ENCODE measurements at places on chromosomes 3 and 15.

- DNase-seq, result no peak
Observed at GRCh38 chr3:116005404-116005803, 382.1 kb downstream of the GAP43 start.

DNA sequence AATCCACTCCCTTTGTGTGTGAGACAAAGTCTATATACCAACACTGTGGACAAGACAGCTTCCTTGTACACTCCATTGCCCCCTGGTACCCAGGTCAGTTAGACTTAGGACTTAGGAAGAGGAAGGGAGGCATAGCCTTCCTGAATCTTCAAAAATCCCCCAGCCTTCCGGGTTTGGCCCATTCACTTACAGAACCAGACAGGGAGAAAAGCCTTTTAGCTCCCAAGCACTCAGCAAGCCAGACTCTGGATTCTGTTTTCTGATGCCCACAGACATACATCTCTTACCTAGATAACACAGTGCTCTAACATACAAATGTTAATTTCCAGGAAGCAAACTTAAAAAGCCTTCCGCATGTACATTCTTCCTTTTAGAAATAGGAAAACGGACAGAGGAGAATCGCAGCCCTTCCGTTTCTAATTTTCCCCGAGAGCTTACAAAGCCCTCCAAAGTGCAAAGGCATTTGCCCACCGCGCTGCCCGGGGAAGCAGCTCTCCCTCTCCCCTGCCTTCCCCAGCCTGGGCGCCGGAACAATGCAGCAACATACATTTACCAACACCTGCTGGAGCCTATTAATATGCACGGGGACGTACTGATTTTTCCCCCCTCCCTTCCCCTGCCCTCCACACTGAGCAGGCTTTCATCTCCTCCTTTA, 442.0 kb downstream of the MAGI1 start:
- DNase-seq, result peak; percentile 32

DNA sequence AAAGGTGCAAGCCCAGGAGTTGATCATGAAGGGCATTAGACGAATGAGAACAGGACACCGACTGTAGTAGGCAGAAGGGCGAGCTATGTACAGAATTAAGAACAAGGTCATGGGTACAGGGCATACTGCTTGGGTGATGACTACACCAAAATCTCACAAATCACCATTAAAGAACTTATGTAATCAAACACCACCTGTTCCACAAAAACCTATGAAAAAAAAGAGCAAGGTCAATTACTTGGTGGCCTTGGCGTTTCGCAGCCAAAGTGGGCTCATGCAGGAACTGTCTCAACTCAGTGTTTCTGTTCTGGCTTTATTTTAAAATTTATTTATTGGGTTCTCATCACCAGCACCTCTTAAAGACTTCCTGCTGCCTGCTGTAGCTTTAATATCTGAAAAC, 2.1 kb downstream of the KAT2B start:
- no peak for DNase-seq

GRCh38 chr3:16908896-16909295, 24.1 kb downstream of the PLCL2 start:
- DNase-seq, result no peak

DNA sequence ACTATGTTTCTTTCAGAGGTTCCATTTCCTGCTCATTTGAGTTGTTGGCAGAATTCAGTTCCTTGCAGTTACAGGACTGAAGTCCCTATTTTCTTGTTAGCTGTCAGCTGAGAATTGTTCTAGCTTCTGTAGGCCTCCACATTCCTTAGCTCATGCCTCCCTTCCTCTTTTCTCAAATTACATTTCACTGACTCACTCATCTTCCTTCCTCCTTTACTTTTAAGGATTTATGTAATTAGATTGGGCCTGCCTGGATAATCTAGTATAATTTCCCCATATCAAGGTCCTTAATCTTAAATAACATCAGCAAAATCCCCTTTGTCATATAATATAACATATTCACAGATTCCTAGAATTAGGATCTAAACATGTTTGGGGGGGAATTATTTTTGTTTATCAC, 40.6 kb upstream of the RBMS3 start:
- DNase-seq, result no peak

DNA sequence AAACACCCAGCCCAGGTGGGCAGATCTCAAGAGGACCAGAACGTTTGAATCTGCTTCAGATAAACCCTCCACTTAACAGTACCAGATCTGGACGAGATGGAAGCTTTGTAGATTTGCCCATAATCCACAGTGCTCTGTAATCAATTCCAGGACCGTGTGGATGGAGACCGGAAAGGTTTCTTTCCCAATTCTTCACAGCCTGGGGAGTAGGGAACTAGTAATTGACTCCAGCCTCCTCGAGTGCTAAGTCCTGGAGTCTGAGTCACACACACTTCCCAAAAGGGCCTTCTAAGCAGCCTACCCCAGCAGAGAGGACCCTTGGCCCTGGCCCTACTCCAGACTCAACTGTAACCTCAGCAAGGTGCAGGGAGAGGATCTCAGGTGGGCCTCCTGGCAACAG, 56.2 kb upstream of the TSEN2 start:
- DNase-seq, result no peak

- no peak for DNase-seq
Observed at GRCh38 chr15:49468481-49468839, 45.4 kb downstream of the FGF7 start.

GRCh38 chr3:49500732-49501609, 30.9 kb downstream of the DAG1 start:
- no peak for DNase-seq

DNA sequence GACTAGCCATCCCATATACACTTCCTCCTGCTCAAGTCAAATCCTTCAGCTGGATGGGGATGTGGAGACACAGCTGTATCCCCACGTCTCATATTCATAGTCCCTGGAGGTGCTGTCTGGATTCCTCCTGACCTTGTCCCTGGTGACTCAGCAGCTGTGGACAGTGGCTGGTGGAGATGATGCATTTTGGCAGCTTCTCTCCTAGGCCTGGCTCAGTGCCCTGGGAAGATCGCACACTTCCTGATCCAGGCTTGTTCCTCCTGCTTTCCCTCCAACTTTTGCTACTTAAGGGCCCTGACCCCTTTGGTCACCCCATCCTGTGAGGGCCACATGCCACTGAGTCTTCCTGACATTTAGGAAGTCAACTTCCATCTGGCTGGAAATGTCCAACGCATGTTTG, 44.4 kb downstream of the ADAMTSL3 start:
- DNase-seq, result no peak

- no peak for DNase-seq
Observed at GRCh38 chr3:183818041-183818620, 7.2 kb downstream of the MAP6D1 start.

GRCh38 chr15:26713498-26713897, 59.4 kb downstream of the GABRB3 start:
- no peak for DNase-seq

DNA sequence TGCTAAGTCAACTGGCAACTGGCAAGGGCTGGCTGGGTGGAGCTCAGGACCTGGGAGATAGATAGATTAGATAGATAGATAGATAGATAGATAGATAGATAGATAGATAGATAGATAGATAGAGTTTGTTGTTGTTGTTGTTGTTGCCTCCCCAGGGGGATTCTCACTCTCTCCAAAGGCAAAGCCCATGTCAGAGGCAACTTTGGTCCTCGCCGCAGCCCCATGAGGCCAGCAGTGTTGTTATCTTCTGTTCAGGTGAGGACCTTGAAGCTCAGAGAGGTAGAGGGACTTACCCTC, 7.4 kb upstream of the MST1R start:
- DNase-seq, result no peak

- DNase-seq, result no peak
Observed at GRCh38 chr15:35243758-35244157, 158.7 kb upstream of the NANOGP8 start.

DNA sequence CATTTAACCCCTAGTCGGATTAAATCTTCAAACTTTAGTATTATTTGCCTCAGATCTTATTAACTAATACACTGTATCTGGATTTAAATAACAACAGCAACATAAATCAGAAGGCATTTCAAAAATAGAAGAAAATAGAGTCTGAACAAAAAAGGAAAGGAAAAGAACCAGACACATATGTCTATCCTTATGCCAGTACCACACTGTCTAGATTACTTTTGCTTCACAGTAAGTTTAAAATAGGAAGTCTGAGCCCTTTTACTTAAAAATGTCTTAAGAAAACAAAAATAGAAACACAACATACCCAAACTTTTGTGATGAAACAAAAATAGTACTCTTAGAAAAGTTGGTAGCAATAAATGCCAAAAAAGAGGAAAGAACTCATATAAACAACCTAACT, 1615.8 kb downstream of the SI start:
- no peak for DNase-seq
